ENCODE measurements at places on chromosomes 7 and 10. TPM values are rescaled to one million over a fixed set of nuclear protein-coding genes. Genes with fewer than 3 reads are reported as not detected.

Gene CPA5
- total RNA-seq: not detected

Gene SPDYE2B
- total RNA-seq: not detected

Gene HOGA1
- 0.32 TPM for total RNA-seq

Gene IFIT1B
- total RNA-seq: not detected

Gene CFAP46
- 2.2 TPM for total RNA-seq

Gene FBXL13
- total RNA-seq: 2.3 TPM

Gene SEMA3D
- total RNA-seq: 6.8 TPM

Gene ZNF804B
- total RNA-seq: not detected

Gene GPR37
- 0.23 TPM for total RNA-seq

Gene PPP1R9A
- total RNA-seq: 0.51 TPM

Gene EPO
- total RNA-seq: not detected

Gene CUBN
- total RNA-seq: 4.8 TPM

Gene IMMP2L
- 10.1 TPM for total RNA-seq

Gene CRYGN
- total RNA-seq: not detected

Gene EMX2
- 0.59 TPM for total RNA-seq

Gene ARHGAP22
- 31.8 TPM for total RNA-seq

Gene VPS37D
- total RNA-seq: 3.0 TPM

Gene TEX36
- not detected for total RNA-seq

All from smooth muscle cell of the umbilical artery (primary cell).